H1 (cell line): ENCODE measurements at places on chromosomes 7 and 10. TPM values are rescaled to one million over a fixed set of nuclear protein-coding genes. Genes with fewer than 3 reads are reported as not detected.

DNA sequence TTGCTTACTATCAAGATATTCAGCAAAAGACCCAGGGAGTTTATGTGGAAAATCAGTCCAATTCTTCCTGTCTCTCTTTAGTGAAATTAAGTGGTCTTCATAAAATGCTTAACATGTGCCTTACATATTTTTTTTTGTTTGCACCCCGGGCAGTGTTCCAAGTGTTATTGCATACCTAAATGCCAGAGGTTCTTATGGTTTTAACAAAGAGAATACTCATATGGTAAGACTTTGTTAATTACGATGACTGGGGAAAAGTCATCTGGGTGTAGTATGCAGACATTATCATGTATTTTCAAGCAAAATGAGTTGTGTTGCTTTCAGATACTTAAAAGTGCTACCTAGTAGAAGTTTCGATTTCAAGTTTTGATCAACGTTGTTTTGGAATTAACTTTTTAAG lies 82.6 kb downstream of the PRKG1 start:
- no peak overlapping the region for H3K4me3 ChIP-seq
- DNase-seq, result no peak
- no peak overlapping the region for H3K27ac ChIP-seq
- no peaks in the 10 kb centered on the region for H3K4me1 ChIP-seq
- no peaks in the 10 kb centered on the region for H3K36me3 ChIP-seq

DNA sequence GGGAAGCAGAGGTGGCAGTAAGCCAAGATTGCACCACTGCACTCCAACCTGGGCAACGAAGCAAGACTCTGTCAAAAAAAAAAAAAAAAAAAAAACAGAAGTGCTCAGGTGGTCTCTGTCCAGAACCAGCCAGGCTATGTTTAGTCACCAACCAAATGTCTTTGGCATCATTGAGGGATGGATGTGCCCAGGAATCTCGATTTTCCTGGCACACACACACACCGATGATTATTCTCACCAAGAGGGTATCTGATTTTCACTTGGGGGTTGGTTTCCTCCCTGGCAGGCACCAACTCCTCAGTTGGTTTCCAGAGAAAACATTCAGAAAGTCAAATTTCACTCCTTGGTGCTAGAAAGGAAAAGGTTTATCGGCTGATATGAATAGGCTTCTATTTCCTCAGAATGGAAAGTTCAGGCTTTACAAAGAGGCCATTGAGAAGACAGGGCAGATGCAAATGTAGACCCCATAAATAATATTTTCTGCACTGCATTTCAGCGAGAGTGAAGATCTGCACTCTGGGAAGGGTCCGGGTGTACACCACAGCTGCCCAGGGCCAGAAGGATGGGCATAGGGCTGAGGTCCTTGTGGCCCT lies 154.8 kb downstream of the TNS3 start:
- no peak for DNase-seq
- H3K27me3 ChIP-seq, result no peaks in the 10 kb centered on the region
- H3K4me3 ChIP-seq, result no peak overlapping the region
- no peaks in the 10 kb centered on the region for H3K4me1 ChIP-seq

GRCh38 chr10:99732033-99732842 lies at the start of the genes COX15 and CUTC:
Gene COX15, minus strand, starts transcription at chr10:99732127. Its CDS starts 78 bp downstream, at chr10:99732049.
Gene CUTC, plus strand, starts transcription at chr10:99732234. Its CDS starts 115 bp downstream, at chr10:99732349.
- H3K27me3 ChIP-seq, result no peaks in the 10 kb centered on the region
- H3K4me3 ChIP-seq, result peak within 1 kb of the TSS; percentile 91
- H3K27ac ChIP-seq, result peak within 1 kb of the TSS; percentile 85

- H3K4me1 ChIP-seq, result no peaks in the 10 kb centered on the region
- no peaks in the 10 kb centered on the region for H3K27me3 ChIP-seq
- DNase-seq, result no peak
- H3K27ac ChIP-seq, result no peak overlapping the region
- H3K4me3 ChIP-seq, result no peak overlapping the region
Observed at GRCh38 chr10:29437871-29438270, 149.0 kb downstream of the LYZL1 start.

DNA sequence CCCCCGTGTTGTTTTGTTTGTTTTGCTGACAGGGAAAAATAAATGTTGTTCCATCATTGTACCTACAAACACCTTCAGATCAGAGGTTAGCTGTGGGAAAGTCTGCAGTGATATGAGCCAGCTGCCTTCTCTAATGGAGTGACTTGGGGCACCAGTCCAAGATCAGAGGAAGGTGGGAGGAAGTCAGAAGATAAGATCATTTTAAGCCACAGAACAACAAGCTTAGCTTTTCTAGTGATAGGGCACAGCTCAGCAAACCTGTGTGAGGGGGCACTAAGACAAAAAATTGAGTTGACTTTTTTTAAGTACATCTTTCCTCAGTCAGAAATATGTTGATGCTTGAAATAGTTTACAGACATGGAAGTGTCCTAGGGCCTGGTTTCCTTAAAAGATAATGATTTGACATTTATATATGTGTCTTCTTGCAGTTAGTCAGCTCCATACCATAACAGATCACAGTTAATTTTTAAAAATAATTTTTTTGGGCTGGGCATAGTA lies 240.3 kb upstream of the KAT6B start:
- no peak overlapping the region for H3K27ac ChIP-seq
- no peaks in the 10 kb centered on the region for H3K27me3 ChIP-seq
- H3K36me3 ChIP-seq, result no peaks in the 10 kb centered on the region
- H3K4me3 ChIP-seq, result no peak overlapping the region
- no peak for DNase-seq
- H3K4me1 ChIP-seq, result no peaks in the 10 kb centered on the region

DNA sequence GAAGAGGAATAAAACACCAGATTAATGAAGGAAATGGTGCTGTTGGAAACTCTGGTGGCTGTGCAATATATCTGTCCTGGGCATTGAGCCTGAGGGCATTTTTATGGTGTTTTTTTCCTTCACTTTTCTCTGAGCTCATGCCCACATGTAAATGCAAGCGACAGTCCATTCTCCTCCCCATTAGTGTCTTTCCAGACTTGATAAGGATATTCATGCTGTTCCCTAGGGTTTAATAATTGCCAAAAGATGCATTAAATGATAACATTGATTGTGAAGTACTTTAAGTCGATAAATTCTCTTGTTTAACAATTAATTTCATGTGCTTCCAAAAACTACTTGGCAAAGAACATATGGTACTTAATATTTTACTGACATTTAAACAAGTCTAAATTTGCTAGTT lies 384.7 kb downstream of the MDFIC start:
- H3K4me3 ChIP-seq, result no peak overlapping the region
- H3K36me3 ChIP-seq, result no peaks in the 10 kb centered on the region
- no peak for DNase-seq
- no peaks in the 10 kb centered on the region for H3K4me1 ChIP-seq
- H3K27me3 ChIP-seq, result no peaks in the 10 kb centered on the region

GRCh38 chr10:101067356-101068083 lies 5.7 kb downstream of the KAZALD1 start:
- H3K27ac ChIP-seq, result no peak overlapping the region
- DNase-seq, result peak; percentile 94
- peaks cover 17% of the 10 kb centered on the region for H3K4me1 ChIP-seq
- peak overlapping the region; percentile 42 for H3K4me3 ChIP-seq
- H3K27me3 ChIP-seq, result peaks cover 63% of the 10 kb centered on the region

- no peak overlapping the region for H3K4me3 ChIP-seq
- H3K36me3 ChIP-seq, result no peaks in the 10 kb centered on the region
- no peaks in the 10 kb centered on the region for H3K27me3 ChIP-seq
- DNase-seq, result no peak
Observed at GRCh38 chr7:2478399-2478785, 2.2 kb upstream of the GRIFIN start.

GRCh38 chr10:29328983-29329382 lies 40.1 kb downstream of the LYZL1 start:
- no peaks in the 10 kb centered on the region for H3K27me3 ChIP-seq
- H3K27ac ChIP-seq, result no peak overlapping the region
- no peaks in the 10 kb centered on the region for H3K36me3 ChIP-seq

The SPACDR gene
- total RNA-seq, result 0.33 TPM in 1 of 2 replicates, not detected in the other

The SEMA3A gene
- 42.3 and 45.9 TPM in 2 replicates for total RNA-seq

The HDAC9 gene
- total RNA-seq, result 9.4 and 13.1 TPM in 2 replicates

The KIAA1549 gene
- total RNA-seq, result 17.3 and 17.6 TPM in 2 replicates

The WDFY4 gene
- not detected in 2 replicates for total RNA-seq

The FAM170B gene
- not detected in 2 replicates for total RNA-seq

The SEPTIN14 gene
- not detected in 2 replicates for total RNA-seq

The SCART1 gene
- 0.10 and 0.19 TPM in 2 replicates for total RNA-seq

The PRRT4 gene
- total RNA-seq, result 0.34 and 0.69 TPM in 2 replicates
